Activated CD8-positive, alpha-beta memory T cell treated with anti-CD3 and anti-CD28 coated beads for 24 hours (primary cell): ENCODE measurements at places on chromosomes 6 and 20.
A peak's percentile ranks its signal among the peaks of the same experiment; 100 is the strongest.

DNA sequence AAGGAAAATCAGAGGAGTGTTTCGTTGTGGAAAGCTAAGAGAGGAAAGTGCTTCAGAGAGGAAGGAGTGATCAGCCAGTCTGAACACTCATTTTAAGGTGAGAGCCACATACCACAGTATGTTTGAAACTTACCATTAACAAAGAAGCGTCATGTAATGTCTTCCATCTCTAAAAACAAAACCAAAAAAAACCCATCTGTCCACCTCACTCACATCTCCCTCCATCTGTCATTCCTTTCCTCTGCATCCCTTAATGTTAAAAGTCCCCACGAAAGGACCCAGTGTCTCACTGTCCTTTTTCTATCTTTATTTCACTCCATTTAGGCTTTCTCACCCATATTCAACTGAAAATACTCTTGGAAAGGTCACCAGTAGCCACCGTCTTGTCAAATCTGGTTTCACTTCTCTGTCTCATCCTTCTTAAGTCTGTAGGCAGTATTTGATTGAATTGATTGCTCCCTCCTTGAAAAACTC is 59.4 kb upstream of the GNRH2 start:
- no peak for DNase-seq

DNA sequence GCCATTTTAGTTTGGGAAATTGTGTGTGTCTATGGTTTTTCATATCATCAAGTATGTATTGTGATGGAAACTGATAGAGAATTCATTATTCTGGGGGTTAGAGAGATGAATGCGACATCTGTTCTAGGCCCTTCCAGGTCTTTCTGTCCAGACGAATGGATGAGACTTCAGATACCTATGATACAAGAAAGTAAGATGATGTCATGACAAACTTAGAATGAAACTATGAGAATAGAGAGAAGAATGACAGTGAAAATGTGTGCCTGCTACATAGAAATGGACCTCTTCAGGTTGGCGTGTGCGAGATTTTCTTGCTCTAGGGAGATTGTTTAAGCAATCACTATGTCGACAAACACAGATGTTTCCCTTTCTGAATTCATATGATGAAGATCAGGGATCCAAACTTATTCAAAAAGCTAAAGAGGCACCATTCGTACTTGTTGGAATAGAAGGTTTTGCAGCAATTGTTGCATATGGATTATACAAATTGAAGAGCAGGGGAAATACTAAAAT is 76.1 kb downstream of the SCAND1 start:
- no peak for DNase-seq

GRCh38 chr20:33163856-33164762 is 3.9 kb upstream of the BPIFA2 start:
- no peak for DNase-seq

DNA sequence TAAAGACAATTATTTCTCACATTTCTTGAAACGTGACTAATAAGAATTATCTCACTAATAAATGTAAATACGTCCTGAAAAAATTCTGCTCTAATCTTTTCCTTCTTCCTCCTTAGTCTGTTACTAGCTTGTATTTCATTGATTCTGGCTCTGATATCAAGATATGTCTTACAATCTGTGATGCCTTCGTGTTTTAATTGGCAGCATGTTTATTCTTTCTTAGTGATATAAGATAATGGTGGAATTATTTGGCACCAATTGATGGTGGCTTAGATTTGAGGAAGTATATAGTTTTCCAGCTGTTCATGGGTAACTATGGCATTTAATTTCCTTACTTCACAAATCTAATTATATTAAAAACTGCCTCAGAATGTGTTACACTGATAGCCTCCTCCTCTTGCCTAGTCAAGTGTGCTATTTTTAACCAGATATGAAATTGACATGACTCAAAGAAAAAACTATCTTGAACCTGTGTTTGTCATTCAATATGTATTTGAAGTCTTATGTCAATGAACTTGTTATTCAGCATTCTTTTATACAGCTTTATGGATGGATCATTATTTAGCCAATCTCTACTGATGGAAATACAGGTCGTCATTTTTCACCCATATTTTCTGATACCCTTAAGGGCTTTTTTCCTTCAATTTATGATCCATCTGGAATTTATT is 5.3 kb downstream of the CCNC start:
- no peak for DNase-seq

- DNase-seq = peak; percentile 72
These were observed 6.5 kb upstream of the ZSCAN9 start for GRCh38 chr6:28218312-28219248.

GRCh38 chr6:61817716-61818115 is 468.3 kb downstream of the KHDRBS2 start:
- DNase-seq = no peak

DNA sequence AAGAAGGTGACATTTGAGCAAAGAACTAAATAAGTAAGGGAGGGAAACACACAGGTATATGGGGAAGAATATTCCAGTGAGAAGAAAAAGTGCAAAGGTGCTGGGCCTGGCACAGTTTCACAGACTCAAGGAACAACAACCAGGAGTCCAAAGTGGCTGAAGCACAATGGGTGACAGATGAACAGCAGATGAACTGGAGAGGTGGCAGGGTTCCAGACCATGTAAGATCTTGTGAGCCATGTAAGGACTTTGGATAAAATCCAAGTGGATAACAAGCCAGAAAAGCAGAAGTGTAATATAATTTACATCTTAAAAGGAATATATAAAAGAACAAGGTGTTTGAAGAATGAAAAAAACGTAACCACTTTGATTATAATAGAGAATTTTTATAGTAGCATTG is 87.9 kb downstream of the MMS22L start:
- DNase-seq = no peak

GRCh38 chr6:119273272-119274196 is 76.0 kb downstream of the MAN1A1 start:
- DNase-seq = no peak

GRCh38 chr6:36227379-36228228 is 31.1 kb downstream of the BRPF3 start:
- no peak for DNase-seq

DNA sequence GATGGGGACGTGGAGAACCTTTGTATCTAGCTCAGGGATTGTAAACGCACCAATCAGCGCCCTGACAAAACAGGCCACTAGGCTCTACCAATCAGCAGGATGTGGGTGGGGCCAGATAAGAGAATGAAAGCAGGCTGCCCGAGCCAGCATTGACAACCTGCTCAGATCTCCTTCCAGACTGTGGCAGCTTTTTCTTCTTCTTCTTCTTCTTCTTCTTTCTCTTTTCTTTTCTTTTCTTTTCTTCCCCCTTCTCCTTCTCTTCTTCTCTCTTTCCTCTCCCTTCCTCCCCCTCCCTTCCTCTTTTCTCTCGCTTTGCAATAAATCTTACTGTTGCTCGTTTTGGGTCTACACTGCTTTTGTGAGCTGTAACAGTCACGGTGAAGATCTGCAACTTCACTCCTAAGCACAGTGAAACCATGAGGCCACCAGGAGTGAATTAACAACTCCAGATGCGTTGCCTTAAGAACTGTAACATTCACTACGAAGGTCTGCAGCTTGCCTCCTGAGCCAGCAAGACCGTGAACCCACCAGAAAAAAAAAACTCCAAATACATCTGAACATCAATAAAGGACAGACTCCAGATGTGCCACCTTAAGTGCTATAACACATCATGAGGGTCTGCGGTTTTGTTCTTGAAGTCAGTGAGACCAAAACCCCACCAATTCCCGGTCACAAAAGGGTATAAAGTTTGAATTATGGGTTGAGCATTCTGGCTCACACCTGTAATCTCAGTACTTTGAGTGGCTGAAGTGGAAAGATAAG is 19.6 kb upstream of the SERPINB1 start:
- DNase-seq = peak; percentile 62

GRCh38 chr20:47117773-47118172 is 223.1 kb downstream of the EYA2 start:
- DNase-seq = no peak

DNA sequence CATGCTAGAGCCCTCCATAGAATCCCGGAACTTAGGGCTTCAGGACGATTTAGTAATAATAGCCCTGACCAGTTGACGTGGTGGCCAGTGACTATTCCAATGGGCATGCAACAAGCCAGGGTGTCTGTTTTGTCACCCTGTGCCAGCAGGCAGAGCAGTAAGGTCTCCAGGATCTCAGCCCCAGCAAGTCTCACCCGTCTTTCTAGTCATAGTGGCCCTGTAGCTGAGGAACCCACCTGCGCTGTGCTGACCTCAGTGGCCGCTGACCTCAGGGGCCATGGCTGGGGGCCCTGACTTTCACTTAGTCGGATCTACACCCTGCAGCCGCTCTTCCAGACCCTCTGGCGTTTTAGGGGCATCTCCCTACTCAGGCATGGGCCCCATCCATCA is 36.8 kb downstream of the PRR18 start:
- DNase-seq = no peak

DNA sequence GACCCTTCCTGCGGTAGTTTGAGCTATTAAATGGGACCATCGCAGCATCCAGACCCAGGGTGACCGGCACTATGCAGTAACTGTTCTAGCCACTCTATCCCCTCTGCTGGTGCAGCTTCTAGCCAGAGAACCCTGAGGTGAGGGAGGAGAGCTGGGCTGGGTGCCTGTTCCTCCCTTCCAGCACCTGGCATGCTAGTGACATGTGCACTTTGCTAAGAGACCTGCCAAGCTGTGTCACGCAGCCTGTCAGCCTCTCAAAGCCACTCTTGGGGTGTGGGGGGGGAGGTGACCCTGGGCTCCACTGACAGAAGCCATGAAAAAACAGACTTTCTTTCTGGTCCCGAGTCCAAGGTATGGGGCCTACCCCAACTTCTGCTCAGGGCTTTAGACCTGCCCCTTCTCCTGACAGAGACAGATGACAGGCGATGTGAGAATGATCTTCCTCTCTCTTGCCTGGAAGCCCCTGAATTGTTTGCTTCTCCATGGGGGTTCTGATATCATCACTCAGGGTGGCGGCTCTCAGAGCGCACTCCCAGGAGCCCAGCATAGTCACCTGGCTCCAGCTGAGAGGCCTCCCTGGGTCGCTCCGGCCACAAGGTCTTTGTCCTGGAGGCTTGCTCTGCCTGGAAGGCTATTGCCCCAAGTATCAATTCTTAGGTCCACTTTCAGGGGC is 47.2 kb upstream of the MLN start:
- DNase-seq = no peak

GRCh38 chr6:156862711-156863110 is 85.5 kb downstream of the ARID1B start:
- DNase-seq = no peak

- DNase-seq = no peak
These were observed 710.1 kb upstream of the ID4 start for GRCh38 chr6:19127081-19127480.

DNA sequence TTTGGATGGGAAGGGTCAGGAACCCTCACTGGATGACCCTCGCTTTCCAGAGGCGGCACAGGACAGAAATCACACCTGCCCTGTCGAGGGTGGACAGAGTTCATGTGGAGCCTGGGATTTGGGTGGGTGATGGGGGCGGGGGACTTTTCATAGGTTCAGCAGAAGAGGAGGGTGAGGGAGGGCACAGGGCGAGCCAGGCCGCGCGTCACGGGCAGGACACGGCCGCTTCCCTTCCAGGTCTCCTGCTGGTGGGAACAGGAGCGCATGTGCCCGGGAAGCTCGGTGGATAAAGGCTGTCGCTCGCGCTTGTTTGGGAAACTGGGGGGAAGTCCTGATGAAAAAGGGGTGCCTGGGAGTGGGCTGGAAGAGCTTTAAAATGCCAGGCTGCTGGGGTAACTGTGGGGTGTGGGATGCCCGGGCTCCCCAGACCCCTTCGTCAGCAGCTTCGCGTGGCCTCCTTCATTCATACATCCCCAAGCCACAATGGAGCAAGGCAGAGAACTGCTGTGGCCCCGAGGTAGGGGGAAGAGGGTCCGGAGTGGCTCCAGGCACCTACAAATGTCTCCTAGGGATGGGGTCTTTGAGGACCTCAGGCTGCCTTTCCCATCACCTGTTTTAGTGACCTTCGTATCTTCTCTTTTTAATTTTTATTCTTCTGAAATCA is 102.2 kb downstream of the DACT2 start:
- peak; percentile 17 for DNase-seq

DNA sequence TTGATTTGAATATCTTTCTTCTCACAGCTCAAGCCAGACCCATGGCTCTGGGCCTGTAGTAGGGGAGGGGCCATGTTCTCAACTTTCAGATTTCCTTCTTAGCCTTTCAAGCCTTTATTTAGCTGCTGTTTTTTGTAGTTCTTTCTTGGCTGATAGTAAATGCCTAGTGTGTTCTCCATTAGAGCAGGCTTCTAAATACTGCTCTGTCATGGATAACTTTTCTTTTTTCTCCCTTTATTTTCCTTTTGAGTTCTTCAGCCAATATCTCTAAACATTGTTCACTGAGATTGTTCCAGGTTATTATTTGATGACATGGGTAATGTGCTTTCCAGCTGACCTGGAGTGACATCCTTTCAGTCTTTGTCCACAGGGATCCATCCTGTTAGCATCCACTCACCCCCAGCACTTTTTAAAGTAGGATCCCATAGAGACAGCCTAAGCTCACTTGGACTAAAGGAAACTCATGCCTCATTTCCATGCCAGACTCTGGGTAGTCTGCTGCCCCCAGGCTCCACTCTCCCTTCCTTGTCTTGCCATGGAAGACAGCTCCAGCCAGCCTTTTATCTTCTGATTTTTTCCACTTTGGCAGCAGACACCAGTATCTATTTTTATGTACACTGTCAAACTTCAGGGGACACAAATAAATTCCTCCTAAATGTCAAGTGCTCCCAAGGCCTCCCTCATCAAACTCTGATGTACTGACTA is 645.6 kb downstream of the RNF144B start:
- DNase-seq = no peak

DNA sequence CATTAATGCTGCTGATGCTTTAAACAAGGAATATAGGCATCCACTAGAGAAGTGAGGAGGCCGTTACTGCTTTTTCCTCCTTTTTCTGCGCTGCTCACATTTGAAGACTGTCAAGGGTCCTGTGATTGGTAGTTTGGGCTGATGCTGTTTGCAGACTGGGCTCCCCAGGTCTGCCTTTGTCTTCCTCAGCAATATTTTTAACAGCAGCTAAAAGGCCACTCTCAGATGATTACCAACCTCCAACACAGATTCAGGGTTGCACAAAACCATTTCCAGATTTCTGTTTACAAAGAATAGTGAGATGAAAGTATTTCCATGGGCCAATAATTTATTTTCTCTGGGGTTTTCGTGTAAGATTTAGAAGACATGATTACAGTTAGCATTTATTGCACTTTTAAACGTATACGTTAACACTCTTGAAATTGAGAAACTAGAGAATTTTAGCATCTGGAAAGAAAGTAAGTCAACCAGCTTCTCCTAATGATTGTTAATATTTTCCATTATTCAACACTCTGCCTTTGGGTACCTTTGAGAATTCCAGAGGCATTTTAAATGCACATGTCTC is 475.3 kb upstream of the SOX4 start:
- DNase-seq = no peak

DNA sequence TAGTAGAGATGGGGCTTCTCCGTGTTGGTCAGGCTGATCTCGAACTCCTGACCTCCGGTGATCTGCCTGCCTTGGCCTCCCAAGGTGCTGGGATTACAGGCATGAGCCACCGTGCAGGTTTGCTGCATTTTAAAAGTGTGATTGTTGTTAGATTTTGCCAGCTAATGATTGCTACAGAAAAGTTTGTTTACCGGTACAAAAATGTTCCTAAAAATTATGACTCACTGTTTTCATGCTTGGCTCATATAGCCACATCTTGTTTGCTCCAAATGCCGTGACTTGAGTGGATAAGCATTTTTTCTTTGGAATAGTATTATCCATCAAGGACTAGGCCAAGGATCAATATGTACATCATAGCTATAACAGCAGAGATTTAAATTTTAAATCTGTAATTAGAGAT is 24.3 kb downstream of the LRRN4 start:
- no peak for DNase-seq

- DNase-seq = peak; percentile 61
These were observed 11.9 kb downstream of the GPX5 start for GRCh38 chr6:28537509-28538140.

GRCh38 chr6:36493859-36494258 is 51.1 kb downstream of the KCTD20 start:
- no peak for DNase-seq
